ENCODE measurements at places on chromosomes 3 and 15. TPM values are rescaled to one million over a fixed set of nuclear protein-coding genes. Genes with fewer than 3 reads are reported as not detected.

Gene GOLGA8G
- not detected for total RNA-seq

Gene CPNE9
- total RNA-seq, result 0.33 TPM

- DNase-seq, result no peak
- H3K36me3 ChIP-seq, result no peaks in the 10 kb centered on the region
- H3K4me3 ChIP-seq, result no peak overlapping the region
- no peak overlapping the region for H3K27ac ChIP-seq
- peaks cover 16% of the 10 kb centered on the region for H3K27me3 ChIP-seq
- H3K4me1 ChIP-seq, result no peaks in the 10 kb centered on the region
Observed at GRCh38 chr3:44042772-44043171, 198.9 kb upstream of the TOPAZ1 start.

- H3K27me3 ChIP-seq, result peaks cover 12% of the 10 kb centered on the region
- no peak overlapping the region for H3K27ac ChIP-seq
- no peak for DNase-seq
- H3K4me3 ChIP-seq, result no peak overlapping the region
- no peaks in the 10 kb centered on the region for H3K36me3 ChIP-seq
- no peaks in the 10 kb centered on the region for H3K4me1 ChIP-seq
Observed at GRCh38 chr15:34732430-34732829, 22.4 kb downstream of the GJD2 start.

DNA sequence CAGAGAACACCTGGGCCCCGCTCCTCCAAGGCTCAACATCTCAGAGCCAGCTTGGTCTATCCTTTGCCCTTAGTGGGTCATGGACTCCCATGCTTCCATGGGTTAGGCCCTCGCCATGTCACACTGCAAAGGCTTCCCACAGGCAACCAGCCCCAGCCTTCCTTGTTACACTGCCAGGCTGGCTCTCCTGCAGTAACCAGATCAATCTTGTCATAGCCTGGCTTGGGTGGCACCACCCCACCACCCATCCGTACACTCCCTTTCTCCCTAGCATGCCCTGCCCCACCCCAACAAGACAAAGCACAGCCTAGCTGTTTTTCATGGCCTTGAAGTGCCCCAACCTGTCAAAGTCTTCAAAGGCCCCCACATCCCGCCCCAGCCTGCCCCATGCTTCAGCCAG is 30.5 kb downstream of the CA12 start:
- DNase-seq, result no peak
- H3K4me1 ChIP-seq, result no peaks in the 10 kb centered on the region
- H3K27ac ChIP-seq, result no peak overlapping the region
- H3K27me3 ChIP-seq, result peaks cover 6% of the 10 kb centered on the region

DNA sequence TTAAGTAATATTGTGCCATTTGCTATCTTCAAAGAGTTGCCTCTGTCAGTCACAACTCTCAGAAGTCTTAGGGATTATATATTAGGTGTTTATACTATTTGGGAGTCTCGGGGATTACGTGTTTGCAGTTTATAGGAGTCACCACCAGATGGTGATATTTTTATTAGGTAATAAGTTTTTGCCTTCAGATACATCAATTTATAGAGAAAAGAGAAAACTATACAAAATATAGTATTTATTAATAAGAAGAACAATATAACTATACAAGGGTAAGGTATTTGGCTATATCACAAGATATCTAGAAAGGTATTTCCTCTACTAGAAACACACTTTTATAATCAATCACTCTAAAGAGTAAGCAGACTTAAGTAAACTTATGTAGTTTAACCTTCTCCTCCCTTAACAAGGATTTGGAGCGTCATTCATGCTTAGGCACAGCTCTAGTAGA is 10.7 kb upstream of the DHX36 start:
- H3K27ac ChIP-seq, result no peak overlapping the region
- no peaks in the 10 kb centered on the region for H3K4me1 ChIP-seq
- H3K4me3 ChIP-seq, result no peak overlapping the region

DNA sequence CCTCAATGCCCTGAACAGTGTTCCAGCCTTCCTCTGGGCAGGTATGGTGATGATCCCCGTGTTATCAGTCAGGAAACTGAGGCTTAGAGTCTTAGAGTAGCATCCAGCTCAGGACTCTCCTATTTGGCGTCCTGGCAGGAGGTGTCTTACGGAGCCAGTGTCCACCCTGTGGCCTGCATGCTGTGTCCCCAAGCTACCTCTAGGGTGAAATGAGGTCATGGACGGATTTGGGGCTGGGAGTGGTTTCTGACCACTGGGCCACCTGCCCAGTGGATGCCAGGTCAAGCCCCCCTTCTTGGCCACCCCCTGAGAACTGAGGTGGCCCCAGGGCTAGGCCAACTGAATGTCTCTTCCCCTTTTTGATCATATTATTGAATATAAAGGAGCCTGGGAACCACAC is 27.2 kb upstream of the SLC6A6 start:
- peaks cover 6% of the 10 kb centered on the region for H3K36me3 ChIP-seq
- no peak overlapping the region for H3K27ac ChIP-seq

Gene TTLL13
- total RNA-seq, result 0.45 TPM

Gene LRRN1
- 0.10 TPM for total RNA-seq

Gene CPLX3
- not detected for total RNA-seq

Gene RRP9
- total RNA-seq, result 17.5 TPM

Gene SCAMP5
- total RNA-seq, result 0.60 TPM

Gene AKAP13
- 153 TPM for total RNA-seq

Gene CRABP1
- total RNA-seq, result not detected

GRCh38 chr3:59575113-59576001 is 525.5 kb upstream of the CFAP20DC start:
- DNase-seq, result peak; percentile 84
- H3K27ac ChIP-seq, result no peak overlapping the region
- H3K27me3 ChIP-seq, result no peaks in the 10 kb centered on the region
- H3K4me3 ChIP-seq, result no peak overlapping the region
- H3K36me3 ChIP-seq, result no peaks in the 10 kb centered on the region
- H3K4me1 ChIP-seq, result no peaks in the 10 kb centered on the region

Gene SCN5A
- total RNA-seq, result 0.10 TPM

DNA sequence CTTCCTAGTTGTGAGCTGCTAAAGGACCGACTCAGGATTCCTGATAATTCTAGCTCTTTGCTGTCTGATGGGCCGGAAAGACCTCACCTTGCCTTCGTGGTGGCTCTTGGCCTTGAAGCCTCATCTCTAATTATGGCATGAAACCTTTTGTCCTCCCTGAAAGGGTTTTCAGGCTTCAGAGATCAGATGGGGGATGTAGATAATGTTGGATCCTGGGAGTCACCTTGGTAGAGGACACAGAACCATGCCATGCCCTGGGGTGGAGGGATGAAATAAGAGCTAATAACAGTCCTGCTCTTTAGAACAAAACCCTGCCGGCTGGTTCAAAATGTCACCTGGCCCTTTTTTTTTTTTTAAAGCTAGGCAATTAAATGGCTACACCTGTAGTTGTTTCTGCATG is 50.8 kb upstream of the SYN2 start:
- no peak overlapping the region for H3K4me3 ChIP-seq
- no peaks in the 10 kb centered on the region for H3K36me3 ChIP-seq
- DNase-seq, result no peak
- no peak overlapping the region for H3K27ac ChIP-seq
- H3K4me1 ChIP-seq, result no peaks in the 10 kb centered on the region
- peaks cover 8% of the 10 kb centered on the region for H3K27me3 ChIP-seq

- no peak overlapping the region for H3K27ac ChIP-seq
- no peaks in the 10 kb centered on the region for H3K27me3 ChIP-seq
- H3K4me1 ChIP-seq, result peaks cover 8% of the 10 kb centered on the region
- DNase-seq, result no peak
- no peak overlapping the region for H3K4me3 ChIP-seq
Observed at GRCh38 chr3:158165141-158165655, 55.3 kb downstream of the RSRC1 start.

DNA sequence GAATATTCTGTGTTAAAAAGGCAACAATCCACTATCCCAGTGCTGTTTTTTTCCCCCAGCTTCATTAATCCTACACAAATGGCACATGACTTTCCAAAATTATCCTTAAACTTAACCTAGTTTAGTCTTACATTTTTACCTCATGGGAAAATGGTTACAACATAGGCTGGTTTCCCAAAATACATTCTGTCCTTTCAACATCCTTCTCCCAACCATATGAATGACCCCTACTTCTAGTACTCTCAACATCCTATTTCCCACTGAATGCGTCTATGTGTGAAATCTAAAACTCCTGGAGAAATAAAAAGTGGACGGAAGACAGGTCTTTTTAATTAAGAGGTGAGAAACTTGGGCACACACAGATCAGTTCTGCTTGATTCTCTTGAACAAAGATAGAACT is 33.3 kb downstream of the ATOSA start:
- DNase-seq, result no peak
- no peaks in the 10 kb centered on the region for H3K27me3 ChIP-seq
- H3K4me3 ChIP-seq, result no peak overlapping the region
- H3K27ac ChIP-seq, result no peak overlapping the region
- peaks cover 13% of the 10 kb centered on the region for H3K4me1 ChIP-seq

Measured in activated CD4-positive, alpha-beta memory T cell treated with anti-CD3 and anti-CD28 coated beads, Interleukin-2, amount 10 ng/mL, durations not matched to agents 7 days and 5 days (primary cell).